D341Med (cell line): ENCODE measurements at places on chromosomes 5 and 9.

- peak; percentile 30 for DNase-seq
Observed at GRCh38 chr5:119269061-119269944, 86.5 kb upstream of the TNFAIP8 start.

DNA sequence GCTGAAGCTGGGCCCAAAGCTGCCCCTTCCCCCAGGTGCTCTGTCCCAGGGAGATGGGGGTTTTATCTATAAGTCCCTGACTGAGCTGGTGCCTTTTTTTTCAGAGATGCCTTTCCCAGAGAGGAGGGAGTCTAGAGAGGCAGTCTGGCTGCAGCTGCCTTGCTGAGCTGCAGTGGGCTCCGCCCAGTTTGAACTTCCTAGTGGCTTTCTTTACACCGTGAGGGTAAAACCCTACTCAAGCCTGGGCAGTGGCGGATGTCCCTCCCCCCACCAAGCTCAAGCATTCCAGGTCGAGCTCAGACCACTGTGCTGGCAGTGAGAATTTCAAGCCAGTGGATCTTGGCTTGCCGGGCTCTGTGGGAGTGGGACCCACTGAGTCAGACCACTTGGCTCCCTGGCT is 41.3 kb downstream of the CAVIN4 start:
- no peak for DNase-seq

- no peak for DNase-seq
Observed at GRCh38 chr5:82832445-82832844, 244.7 kb downstream of the TMEM167A start.

DNA sequence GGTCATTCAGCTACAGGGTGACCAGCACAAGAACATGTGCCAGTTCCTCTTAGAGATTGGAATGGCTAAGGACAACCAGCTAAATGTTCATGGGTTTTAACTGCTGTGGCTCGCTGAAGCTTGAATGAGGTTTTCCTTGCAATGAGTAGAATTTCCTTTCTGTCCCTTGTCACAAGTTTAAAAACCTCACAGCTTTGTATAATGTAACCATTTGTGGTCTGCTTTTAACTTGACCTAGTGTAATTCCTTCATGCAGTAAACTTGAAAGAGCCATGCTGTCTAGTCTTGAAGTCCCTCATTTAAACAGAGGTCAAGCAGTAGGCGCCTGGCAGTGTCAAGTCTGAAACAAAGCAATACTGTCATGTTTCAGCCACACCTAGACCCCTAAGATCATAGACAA is 181.3 kb upstream of the DMRT1 start:
- no peak for DNase-seq

DNA sequence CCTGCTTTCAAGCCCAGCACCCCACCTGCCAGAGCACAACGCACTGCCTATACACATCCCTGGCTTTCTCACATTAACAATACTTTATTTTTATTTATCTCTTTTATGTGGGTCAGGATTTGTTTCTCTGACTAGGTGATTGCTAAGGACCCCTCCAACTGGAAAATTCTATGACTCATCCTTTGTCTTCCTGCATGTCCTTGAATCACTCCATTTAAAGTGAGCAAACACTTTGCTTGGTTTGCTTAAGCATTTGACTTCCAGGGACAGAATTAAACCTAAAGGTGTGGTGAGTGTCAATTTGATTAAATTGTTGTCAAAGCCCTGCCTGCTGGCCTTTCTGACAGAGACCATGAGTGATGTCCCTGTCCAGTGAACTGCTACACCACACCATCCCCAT is 536.5 kb upstream of the BRINP1 start:
- no peak for DNase-seq

- no peak for DNase-seq
Observed at GRCh38 chr5:138757061-138757776, 4.0 kb downstream of the CTNNA1 start.

DNA sequence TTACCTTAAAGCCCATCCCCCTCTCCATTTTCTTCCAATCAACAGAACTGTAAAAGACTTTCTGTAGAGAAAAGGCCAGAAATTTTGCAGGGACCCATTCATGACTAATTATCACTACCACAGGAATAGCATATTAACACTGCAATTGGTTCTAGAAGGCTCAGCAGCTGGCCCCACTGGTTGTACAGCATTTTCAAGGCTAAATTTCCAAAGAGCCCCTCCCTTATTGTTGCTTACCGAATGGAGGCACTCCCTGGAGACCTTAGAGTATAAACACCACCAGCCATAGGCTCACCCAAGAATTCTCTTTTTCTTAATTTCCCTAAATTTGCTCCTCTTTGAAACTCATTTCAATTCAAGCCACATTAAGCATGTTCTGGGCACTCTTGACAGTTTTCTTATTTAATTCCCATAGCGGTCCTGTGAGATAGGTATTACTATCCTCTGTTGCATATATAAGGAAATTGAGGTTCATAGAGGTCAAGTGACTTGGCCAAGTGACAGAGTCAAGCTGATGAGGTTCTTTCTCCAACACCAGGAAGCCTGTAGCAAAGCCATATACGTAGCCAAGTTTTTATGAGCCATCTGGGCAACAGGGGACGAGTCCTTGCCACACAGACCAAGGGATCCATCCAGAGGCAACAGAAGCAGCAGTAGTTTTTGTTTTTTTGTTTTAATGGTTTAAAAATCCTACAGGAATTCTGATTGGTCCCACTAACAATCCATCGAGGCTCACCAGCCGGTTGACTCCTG is 83.9 kb upstream of the NR5A1 start:
- no peak for DNase-seq

GRCh38 chr5:136038635-136039034 is 9.8 kb downstream of the TGFBI start:
- DNase-seq, result no peak

DNA sequence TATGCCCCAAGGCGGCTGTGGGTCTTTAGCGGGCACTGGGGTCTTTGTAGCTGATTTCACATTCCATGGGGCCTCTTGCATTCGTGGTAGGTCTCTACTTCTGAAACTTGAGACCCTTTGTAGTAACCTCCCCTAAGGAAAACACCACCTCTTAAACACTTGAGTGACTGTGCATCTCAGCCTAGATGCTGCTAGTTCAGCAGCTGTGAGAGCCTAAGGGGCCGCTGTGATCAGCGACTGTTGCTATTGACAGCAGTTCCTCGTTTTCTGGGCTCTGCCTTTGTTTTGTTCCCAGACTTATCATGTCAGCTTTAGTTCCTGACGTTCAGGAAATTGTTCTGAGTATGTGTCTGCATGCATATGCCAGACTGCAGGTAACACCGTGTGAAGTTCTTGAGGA is 171.2 kb downstream of the HSPA4 start:
- no peak for DNase-seq

DNA sequence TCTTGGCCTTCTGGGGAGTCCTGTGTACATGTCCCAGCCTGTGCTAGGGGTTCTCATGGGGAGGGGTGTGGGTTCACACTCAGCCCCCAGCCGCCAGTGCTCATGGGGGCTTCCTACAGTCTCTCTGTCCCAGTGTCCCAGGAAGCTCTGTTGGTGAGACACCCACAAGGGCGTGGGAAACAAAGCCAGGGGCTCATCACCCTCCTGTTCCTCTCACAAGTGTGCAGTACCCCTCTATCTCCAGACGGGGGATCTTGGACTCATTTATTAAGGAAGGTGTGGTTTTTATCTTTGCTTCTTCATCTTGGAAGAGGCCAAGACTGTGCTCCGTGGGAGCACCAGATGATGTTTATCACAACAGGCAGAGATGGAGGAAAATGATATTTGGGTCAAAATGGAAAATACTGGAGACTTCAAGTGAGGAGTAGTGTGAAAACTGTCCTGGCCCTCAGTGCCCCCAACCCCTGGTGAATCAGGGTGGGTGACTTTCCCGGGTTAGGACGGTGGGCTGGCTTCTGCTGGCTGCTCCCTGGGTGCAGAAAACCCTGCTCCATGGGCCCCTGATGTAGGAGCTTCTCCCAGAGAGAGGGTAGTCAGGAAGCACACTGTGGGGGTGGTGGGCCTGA is 15.2 kb downstream of the TMEM171 start:
- peak; percentile 57 for DNase-seq

- no peak for DNase-seq
Observed at GRCh38 chr5:151458314-151458713, 10.9 kb downstream of the SLC36A1 start.

- DNase-seq, result peak; percentile 34
Observed at GRCh38 chr5:945691-946551, 53.2 kb downstream of the TRIP13 start.

- DNase-seq, result no peak
Observed at GRCh38 chr5:15547261-15547839, 47.4 kb downstream of the FBXL7 start.

- DNase-seq, result peak; percentile 65
Observed at GRCh38 chr9:74497748-74498620, 849 bp downstream of the RORB start.

DNA sequence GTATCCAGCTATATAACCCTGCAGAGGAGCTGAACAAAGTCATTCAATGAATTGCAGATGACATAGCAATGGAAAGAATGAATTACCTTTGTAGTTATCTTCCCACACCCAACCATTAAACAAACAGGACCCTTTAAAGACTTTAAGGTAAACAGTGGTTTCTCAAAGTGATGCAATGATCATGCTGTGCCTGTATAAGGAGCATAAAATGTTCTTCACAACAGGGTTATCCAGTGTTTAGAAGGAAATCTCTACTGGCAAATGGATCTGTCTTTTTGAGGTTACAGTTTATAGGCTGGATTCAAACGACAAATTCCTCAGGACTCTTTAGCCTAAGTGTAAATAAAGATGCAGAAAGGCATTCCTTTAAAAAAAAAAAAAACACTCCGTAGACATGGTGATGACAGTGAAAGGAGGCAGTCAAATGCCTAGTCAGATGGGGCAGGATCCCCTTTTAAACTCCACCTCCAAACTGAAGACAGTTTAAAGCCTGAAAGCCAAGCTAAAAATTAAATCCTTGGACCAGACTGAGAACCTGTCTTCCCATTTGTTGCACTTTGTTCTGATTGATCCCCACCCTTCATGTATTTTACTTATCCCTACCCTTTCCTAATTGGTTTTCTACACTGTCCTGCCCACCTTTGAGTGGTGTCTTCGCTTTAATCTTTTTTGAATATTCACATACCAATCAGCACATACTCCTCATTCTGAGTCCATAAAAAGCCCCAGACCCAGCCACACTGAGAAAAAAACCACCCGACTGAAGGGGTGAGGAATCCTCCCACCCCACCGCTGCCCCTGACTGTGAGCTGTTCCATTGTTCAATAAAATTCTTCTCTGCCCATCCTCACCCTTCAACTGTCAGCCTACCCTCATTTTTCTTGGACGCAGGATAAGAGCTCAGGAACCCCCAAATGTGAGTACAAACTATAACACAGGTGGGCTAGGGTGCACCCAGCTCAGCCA is 761.3 kb upstream of the DMAC1 start:
- no peak for DNase-seq

- no peak for DNase-seq
Observed at GRCh38 chr9:12162181-12162815, 530.9 kb upstream of the TYRP1 start.

GRCh38 chr5:14593326-14594021 is 11.9 kb downstream of the OTULINL start:
- DNase-seq, result no peak

DNA sequence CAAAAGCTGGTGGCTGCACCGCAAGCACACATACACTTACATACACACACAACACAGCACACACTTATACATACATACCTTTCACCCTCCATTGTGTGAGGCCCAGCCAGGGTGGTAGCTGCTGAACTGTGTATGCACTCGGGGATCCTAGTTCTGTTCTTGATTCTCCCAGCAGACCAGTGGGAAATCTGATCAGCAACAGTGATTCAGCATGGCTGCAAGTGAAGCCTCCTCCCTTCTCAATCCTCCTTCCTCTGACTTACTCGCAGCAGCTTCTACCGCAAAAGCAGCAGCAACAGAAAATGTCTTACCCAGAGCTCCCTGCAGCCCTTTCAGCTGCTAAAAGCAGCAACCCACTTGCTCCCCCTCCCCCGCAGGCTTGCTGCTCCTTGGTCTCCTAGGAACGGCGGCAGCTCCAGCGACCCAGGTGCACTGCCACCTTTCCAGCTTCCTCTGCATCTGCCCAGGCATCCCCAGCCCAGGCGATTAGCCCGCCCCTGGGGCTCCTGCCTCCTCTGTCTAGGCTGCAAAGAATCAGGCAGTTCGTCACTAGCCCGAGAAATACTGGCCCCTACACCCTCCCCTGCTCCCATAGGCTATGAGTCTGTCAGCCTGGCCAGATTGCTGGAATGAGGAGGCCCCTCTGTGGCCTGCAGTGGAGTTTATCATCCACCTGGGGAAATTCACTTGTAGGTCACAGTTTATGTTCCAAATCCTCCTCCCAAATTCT is at the start of gene KLHL3:
Gene KLHL3, minus strand, starts transcription at position 535 of the 730 bp plus-strand sequence. Its CDS starts 443 bp downstream, at position 92.
- DNase-seq, result peak; percentile 19

DNA sequence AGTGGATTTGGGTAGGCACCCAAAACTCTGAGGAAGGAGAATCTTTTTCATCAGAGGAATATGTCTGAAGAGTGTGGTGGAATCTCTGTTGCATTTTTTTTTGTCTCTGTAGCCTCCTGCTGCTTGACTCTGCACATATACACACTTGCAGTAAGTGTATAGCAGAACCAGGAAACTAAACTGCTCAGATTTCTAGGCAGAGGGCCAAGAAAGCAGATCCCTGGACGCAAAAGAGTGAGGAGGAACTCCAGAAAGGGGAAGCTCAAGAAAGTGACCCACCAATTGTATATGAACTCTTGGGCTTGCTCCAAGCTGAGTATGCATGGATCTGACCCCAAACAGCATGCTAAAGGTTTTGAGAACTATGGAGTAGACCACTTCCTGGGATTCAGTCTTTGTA is 181.8 kb downstream of the GADD45G start:
- no peak for DNase-seq

DNA sequence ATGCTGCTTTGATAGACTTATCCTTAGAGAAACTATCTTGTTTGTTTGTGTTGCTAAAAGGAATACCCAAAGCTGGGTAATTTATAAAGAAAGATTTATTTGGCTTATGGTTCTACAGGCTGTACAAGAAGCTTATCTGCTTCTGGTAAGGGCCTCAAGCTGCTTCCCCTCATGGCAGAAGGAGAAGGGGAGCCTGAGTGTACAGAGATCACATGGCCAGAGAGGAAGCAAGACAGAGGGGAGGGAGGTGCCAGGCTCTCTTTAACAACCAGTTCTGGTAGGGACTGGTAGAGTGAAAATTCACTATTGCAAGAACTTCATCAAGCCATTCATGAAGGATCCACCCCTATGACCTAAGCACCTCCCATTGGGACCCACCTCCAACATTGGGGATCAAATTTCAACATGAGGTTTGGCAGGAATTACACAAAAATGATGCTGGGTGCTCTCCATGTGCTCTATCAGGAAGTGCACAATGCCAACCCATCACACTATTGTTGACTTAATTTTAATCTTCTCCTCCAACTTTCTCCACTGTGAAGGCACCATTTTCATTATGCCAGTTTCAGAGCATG is 115.1 kb upstream of the SHB start:
- no peak for DNase-seq

DNA sequence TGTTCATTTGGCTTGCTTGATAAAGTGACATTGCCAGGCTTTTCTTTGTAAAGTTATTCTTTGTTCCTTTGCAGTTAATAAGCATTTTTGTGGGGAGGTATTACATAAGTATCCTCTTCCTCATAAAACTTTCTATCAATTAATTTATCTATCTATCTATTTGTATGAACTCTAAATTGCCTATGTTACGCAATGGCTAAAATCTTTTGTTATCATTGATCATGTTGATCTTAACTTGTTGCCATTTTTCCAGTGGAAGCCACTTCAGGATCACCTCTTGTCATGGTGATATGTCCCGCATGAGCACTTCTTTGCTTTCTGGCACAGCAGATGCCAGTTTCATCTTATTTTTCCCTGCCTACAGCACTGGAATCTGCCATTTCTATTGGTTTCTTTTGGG is 436.7 kb upstream of the KIF2A start:
- DNase-seq, result no peak

- DNase-seq, result no peak
Observed at GRCh38 chr9:18347386-18348082, 126.4 kb upstream of the ADAMTSL1 start.
